ENCODE measurements at places on chromosomes 2 and 18.

- DNase-seq = no peak
Measured at GRCh38 chr18:48825101-48825745, 125.5 kb downstream of the SMAD7 start.

- no peak for DNase-seq
Measured at GRCh38 chr2:189018631-189019030, 44.5 kb downstream of the COL3A1 start.

- DNase-seq = no peak
Measured at GRCh38 chr2:188524519-188525113, 232.9 kb downstream of the GULP1 start.

DNA sequence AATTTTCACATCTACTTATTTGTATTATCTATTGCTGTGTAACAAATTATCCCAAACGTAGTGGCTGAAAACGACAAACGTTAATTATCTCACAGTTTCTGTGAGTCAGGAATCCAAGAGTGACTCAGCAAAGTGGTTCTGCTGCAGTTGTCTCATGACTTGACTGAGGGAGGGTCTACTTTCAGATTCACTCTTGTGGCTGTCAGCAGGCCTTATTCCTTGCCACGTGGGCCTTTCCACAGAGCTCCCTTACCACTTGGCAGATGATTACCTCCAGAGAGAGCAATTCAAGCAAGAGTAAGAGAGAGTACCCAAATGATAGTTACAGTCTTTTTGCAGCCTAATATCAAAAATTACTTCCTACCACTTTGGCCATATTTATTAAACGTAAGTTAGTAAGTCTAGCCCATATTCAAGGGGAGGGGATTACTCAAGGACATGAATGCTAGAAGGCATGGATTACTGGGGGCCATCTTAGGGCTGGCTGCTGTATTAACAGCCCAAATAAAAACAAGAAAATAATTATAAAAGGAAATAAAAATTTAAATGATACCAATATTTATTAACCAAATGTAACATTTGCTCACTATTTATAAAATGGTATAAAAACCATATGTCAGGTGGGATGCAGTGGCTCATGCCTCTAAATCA is 48.7 kb upstream of the NBEAL1 start:
- no peak for DNase-seq

DNA sequence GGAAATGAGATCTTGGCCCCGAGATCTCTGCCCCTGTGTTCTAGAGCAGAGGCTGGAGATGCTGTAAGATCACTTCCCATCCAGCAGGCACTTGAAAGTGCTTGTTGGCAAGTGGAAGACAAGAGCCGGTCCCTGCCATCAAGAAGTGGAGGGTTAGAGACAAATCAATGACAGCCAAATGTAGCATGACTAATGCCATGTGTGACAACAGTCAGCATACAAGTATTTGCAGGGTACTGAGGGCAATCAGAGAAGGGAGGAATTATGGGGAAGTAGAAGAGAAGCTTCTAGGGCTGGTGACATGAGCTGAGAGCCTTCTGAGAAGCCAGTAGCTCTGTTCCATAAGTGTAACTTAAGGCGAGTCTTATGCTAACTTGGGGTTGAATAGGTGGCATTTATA is 58.6 kb downstream of the TMEM17 start:
- no peak for DNase-seq

DNA sequence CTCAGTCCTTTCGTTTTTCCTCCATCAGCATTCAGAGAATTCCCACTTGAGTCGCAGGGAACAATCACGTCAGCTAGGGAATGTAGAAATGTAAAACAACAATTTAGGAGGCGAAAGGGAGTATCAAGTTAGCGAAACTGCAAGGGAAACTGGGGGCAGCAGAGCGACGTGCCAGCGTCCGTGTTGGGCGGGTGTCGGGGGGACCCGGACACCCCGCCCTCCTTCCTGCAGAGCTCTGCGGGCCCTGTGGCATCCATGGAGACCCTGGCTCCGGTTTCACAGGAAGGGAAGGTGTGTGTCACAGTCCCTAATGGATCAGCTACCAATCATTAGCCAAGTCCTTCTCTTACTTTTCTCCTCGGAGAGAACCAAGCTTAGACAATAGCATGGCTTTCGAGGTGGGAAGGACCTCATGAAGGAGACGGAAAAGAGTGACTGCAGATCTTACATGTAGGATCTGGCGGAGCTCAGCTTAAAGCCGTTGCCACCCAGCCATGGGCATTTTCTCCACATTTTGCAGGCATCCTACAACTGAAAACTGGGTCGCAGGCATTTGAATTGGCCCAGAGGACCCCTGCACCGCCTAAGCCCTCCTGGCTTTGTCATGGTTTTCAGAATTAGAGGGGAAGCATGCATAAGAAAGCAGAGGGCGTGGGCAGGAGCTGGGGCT is 33.7 kb downstream of the SOX11 start:
- DNase-seq = no peak

DNA sequence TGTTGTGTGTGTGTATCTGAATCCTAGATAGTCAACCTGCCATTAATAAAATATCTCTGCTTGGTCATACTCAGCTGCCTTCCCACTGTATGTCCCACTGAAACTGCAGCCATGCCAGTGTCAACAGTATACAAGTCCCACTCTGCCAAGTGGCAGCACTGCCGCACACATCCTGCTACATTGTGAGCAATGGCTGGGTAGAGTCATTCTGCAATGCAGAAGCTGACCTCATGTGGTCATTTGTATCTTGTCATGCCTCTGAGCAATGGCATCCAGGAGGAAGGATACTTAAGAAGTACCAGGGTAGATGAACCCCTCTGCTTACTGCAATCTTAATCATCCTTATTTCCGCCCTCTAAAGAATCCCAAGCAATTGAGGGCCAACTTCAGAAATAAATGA is 302.2 kb upstream of the DDX18 start:
- no peak for DNase-seq

DNA sequence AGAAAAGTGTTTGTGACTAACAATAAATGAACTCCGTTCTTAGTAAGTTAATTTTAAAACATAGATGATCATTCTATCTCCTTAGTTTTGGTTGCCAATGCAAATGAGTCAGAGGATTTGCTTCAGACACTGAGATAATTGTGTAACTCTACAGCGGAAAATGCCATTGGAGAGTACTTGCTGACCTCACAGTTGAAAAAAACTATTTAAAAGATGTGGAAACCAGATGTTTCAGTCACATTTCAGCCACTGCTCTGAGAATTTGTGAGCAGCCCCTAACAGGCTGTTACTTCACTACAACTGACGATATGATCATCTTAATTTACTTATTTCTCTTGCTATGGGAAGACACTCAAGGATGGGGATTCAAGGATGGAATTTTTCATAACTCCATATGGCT is at the start of gene TNFAIP6:
Gene TNFAIP6, plus strand, starts transcription at position 234 of the 400 bp plus-strand sequence. Its CDS starts 75 bp downstream, at position 309.
- no peak for DNase-seq

- DNase-seq = no peak
Measured at GRCh38 chr18:78627551-78628346, 351.9 kb upstream of the SALL3 start.
